ENCODE measurements at places on chromosomes 4 and X.

- no peak for DNase-seq
These were observed 6.5 kb downstream of the FATE1 start for GRCh38 chrX:151722241-151722846.

DNA sequence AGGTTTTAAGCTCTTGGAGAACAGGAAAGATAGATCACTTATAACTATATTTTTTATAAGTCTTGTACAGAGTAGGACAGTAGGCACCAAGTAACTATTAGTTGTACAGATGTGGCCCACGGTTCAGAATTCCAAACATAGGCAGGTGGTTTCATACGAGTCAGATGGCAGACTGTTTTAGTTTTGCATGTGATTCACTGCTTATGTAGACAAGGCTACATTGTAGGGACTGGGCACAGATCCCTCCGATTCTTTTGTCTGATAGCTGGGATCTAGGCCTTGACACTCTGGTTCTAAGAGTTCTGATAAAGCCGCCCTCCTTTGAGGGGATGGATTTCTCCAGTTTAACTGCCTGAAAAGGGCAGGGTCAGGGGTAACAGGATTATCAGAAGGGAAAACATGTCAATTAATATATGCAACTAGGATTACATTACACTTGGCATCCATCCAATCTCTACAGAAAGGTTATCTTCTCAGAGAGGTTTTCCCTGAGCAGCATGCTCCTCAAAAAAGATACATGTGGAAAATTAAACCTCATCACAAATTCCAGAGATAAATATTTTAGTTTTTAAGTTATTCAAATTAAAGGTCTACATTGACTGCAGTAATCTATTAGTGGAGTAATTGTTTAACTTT lies 87.8 kb downstream of the SPRY1 start:
- DNase-seq = no peak

GRCh38 chrX:821327-822107 lies 190.9 kb downstream of the SHOX start:
- DNase-seq = no peak

GRCh38 chr4:111274060-111274459 lies 651.2 kb upstream of the PITX2 start:
- DNase-seq = no peak

GRCh38 chr4:151876381-151876988 lies 115.7 kb upstream of the GATB start:
- no peak for DNase-seq

DNA sequence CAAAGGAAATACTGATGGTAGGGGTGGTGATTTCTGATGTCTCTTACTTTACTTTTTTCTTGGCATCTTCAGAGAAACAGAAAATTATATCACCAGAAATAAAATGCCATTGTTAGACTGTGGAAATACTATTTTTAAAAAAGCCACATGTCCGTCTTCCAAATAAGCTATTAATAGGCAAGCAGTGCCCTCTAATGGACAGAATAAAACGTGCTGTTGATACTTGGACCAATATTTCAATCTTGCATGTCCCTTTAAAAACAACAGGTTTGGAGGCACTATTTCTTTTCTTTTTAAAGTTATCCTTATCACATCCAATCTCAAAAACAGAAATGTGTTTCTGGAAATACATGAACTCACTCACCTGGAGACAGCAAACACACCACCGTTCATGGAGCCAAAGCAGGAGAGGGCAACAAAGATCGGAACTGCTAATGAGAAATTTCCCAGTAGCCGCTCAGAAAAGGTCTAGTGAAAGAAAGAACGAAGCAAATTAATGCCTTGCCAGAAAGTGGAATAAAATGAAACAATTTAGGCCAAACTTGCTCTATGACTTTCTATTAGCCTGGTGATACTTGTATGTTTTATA lies 59.2 kb downstream of the SLC7A11 start:
- DNase-seq = no peak

GRCh38 chrX:2442694-2443093 lies 58.1 kb downstream of the DHRSX start:
- DNase-seq = no peak

DNA sequence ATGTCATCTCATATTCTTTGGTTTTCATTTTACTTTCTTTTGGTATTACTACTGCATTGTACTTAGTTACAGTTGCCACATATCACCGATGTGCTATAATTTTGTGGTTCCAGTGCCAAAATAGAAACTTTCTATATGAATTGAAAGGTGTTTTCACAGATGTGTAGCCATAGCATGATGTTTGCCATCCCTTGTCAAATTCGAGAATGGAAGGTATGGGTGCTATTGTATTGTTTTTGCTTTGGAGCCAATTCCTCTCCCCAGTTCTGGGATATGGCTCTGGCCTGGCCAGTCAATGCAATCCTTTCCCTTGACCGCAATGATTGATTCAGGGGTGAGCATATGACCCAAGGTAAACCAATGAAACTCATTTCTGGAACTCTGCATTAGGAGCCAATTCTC lies 86.2 kb upstream of the RPS6KA3 start:
- no peak for DNase-seq
